ENCODE measurements at places on chromosomes 4 and X. TPM values are rescaled to one million over a fixed set of nuclear protein-coding genes. Genes with fewer than 3 reads are reported as not detected.

The MAGEA2 gene
- not detected for total RNA-seq

DNA sequence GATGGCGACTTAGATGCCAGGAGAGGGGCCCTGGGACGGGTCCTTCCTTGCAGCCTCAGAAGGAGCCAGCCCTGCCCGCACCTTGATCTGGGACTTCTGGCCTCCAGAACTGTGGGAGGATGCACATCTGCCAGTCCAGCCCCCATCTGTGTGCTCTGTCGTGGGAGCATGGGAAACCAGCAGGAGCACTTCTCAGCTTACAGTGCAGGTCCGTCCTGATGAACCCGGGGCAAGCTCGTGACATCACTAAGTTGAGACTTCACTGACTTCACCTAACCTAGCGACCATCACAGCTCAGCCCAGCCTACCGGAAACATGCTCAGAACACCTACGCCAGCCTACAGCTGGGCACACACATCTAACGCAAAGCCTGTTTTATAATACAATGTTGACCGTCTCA lies 38.1 kb downstream of the ABLIM2 start:
- no peak for DNase-seq

The FAM149A gene
- 7.9 TPM for total RNA-seq

GRCh38 chrX:19800821-19801374 lies 86.5 kb downstream of the SH3KBP1 start:
- no peak for DNase-seq

The GALNTL6 gene
- 0.98 TPM for total RNA-seq

The XK gene
- 0.66 TPM for total RNA-seq

DNA sequence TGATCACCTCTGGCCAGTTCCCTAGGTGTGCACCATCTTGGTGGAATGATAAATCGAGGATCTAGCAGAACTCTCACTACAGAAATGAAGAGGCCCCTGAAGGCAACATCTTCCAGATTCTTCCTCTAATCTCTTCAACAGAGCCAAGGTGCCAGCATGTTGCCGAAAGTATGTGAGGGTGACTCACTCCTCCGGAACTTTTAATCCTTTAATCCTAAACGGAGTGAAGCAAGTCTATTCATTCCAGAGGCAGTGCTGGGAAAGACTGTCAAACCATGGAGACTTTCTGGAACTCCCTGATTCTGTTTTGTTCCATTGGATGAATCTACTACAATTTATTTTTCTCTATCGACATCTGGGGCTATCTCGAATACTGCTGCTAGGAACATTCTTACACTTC lies 68.7 kb downstream of the SUPT20HL2 start:
- DNase-seq = no peak

GRCh38 chrX:24306440-24306839 lies 7.4 kb downstream of the SUPT20HL2 start:
- no peak for DNase-seq

GRCh38 chr4:120418146-120418545 lies 351.5 kb upstream of the MAD2L1 start:
- no peak for DNase-seq

The SLC2A9 gene
- 9.5 TPM for total RNA-seq

DNA sequence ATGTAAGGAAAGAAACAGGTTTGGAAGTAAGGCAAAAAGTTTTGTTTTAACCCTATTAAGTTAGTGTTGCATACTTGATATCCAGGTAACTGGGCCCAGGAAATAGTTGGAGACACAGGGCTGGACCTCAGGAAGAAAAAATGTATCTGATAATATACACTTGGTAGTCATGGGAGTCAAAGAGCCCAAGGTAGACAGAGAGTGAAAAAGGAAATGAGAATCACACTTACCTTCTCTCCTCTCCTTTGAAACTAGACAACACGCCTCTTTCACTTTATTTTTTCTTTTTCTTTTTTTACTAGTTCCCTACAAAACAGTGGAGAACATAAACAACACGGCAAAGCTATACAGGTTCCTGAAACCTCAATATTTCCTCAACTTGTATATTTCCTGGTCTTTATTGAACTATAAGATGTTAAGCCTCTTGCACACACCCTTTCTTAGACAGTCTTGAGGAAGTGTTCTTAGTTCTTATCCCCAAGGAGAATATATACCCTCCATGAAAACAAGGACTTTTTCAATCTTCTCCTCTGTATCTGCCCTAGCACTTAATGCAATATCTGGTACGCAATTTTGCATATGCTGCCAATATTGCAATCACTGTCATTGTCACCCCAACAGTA lies 27.2 kb downstream of the SYTL4 start:
- no peak for DNase-seq

The EDA2R gene
- 7.0 TPM for total RNA-seq

GRCh38 chr4:121143131-121143530 lies 21.0 kb downstream of the TNIP3 start:
- DNase-seq = no peak

DNA sequence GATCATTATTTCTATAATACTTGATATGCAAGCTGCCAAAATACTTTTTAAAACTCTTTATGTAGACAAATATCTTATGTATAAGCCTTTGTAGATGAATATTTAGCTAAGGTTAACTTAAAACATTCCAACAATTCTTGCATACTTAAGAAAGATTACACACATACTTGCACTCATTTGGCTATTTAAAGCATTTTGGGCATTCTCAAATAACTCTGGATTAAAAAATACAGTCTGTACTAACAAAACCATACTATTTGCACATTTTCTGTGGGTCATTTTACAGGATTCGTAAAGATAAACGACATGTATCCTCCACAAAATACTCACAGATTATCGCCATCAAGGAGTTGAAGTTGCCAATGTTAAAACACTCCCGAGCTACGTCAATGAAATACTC lies 26.5 kb downstream of the RASGEF1B start:
- DNase-seq = no peak

- DNase-seq = no peak
Observed at GRCh38 chrX:71251466-71251973, 2.4 kb downstream of the ZMYM3 start.

DNA sequence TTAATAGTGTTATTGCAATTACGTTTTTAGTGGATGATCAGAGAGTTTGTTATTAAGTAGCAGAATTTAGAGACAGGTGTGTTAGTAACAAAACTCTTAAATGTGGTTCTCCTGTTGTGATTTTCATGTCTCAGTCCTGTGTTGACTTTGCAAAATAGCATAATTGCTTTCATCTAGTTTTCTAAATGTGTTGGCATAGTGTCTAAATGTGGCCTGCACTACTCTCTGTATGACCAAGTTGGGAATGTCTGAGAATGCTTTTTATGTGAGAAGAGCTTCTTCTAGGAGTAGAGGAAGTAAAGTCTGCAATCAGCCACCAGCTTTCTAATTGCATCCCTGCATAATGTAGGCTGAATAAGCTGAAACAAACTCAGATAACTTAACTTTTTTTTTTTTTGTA lies 158.6 kb upstream of the FAT1 start:
- DNase-seq = no peak

The NPY2R gene
- 4.4 TPM for total RNA-seq

GRCh38 chr4:169209388-169209883 lies 61.3 kb downstream of the SH3RF1 start:
- no peak for DNase-seq

DNA sequence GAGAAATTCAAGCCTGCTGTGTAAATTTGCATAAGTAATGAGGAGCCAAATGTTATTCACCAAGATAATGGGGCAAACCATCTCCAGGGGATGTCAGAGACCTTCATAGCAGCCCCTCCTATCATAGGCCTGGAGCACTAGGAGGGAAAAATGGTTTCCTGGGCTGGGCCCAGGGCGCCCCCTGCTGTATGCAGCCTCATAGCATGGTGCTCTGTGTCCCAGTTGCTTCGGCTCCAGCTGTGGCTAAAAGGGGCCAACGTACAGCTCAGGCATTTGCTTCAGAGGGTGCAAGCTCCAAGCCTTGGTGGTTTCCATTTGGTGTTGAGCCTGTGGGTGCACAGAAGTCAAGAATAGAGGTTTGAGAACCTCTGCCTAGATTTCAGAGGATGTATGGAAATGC lies 859.3 kb downstream of the RPA4 start:
- no peak for DNase-seq

The LEF1 gene
- total RNA-seq = 7.6 TPM

The HHIP gene
- total RNA-seq = under 0.01 TPM

- DNase-seq = no peak
Observed at GRCh38 chr4:138749303-138749702, 266.3 kb upstream of the NOCT start.

The SATL1 gene
- not detected for total RNA-seq

The ADRA2C gene
- 6.9 TPM for total RNA-seq

DNA sequence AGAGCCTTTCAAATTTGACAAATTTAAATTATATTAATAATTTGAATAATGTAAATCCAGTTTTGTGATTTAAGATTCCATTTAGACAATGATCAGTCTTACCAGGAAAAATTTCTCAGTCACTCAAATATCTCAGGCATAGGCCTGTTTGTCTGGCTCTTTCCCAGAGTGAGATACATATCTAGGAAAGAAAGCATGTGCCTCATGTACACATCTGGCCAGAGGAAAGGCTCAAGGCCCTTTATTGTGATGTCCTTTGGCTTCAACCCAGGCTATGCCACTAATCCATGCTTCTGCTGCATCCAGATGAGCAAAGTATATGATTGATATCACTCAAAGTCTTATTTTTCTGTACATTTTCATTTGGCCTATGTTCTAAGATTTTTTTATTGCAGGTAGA lies 473.3 kb upstream of the ADGRL3 start:
- DNase-seq = no peak

The TMEM271 gene
- not detected for total RNA-seq

DNA sequence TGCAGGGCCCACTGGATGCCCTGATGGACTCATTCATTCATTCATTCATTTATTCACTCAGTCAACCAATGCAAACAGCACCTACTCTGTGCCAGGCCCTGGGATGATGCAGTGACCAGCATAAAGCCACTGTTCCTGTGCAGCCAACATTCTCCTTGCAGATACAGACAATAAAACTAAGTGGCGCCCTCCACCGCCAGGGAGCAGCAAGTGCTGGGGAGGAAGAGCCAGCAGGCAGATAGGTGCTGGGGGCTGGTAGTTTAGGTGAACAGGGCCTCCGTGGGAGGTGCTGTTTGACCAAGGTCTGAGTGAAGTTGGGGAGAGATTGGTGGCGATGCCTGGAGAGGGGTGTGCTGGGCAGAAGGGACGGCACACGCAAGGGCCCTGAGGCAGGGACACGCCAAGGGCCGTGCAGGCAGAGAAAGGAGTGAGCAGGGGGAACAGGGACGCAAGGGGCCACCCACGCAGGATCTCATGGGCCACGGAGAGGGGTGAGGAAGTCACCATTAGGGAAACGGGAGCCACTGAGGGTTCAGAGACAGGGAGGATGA lies 65.5 kb downstream of the WFS1 start:
- DNase-seq = no peak

The GABRB1 gene
- not detected for total RNA-seq

DNA sequence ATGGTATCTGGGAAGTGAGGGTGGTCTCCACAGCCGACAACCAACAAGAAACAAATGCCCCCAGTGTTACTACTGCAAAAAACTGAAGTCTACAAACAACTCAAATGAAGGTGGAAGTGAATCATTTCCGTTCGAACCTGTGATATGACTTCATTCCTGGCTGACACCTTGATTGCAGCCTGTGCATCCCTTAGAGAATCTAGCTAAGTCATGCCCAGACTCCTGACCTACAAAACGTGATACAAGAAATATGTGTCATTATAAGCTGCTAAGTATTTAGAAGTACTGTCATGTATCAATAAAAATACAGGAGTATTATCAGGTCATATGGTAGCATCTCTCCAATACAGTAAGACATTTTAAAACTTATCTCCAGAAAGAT lies 959.7 kb upstream of the LCORL start:
- DNase-seq = no peak

DNA sequence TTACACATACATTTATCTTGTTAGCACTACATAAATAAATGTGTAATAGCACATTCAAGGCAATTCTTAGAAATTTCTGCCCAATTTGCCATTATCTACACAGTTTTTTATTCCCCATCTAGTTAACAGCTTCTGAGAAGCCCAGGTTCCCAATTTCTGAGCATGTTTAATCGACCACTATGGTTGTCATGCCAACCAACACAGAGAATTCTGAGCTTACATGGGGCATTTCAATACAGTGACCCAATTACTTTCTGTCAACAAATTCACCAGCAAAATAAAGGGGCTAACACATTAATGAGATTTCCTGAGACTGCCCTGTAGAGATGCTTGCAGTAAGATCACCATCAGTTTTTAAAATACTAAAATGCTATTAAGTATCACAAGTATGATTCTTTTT lies 22.0 kb downstream of the GPM6A start:
- no peak for DNase-seq

DNA sequence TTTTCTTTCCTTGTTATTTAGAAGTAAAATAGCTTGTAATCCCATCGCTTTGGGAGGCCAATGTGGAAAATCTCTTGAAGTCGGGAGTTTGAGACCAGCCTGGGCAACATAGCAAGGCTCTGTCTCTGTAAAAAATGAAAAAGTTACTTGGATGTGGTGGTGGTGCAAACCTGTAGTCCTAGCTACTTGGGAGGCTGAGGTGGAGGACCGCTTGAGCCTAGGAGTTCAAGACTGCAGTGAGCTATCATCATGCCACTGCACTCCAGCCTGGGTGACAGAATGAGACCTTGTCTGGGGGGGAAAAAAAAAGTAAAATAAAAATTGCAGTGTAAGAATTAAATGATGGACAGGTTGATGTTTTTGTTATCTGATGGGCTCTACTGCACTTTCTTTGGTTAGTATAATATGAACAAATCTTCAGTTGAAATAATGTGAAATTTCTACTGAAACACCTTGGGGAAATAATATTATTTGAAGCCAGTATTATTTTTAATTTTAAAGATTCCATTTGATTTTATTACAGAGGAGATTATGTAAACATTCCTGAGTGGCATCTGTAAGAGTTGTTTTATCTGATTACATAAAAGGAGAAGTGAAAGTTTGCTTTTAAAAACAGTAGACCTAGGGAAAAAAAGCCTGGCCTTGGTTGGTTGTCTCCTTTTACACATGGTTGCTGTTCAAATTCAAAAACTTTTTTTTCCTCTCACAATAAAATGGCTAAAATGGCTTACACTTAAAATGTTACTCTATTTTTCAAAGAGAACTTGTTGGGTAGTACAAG lies 10.5 kb upstream of the NDUFC1 start:
- no peak for DNase-seq

- no peak for DNase-seq
Observed at GRCh38 chr4:95516528-95517017, 32.2 kb downstream of the UNC5C start.

The ATOH1 gene
- total RNA-seq = not detected

GRCh38 chrX:114338870-114339269 lies 245.0 kb upstream of the HTR2C start:
- DNase-seq = no peak
